ENCODE measurements at places on chromosomes 1 and 21.

GRCh38 chr21:35375115-35375514, 326.0 kb upstream of the RUNX1 start:
- no peak for DNase-seq

DNA sequence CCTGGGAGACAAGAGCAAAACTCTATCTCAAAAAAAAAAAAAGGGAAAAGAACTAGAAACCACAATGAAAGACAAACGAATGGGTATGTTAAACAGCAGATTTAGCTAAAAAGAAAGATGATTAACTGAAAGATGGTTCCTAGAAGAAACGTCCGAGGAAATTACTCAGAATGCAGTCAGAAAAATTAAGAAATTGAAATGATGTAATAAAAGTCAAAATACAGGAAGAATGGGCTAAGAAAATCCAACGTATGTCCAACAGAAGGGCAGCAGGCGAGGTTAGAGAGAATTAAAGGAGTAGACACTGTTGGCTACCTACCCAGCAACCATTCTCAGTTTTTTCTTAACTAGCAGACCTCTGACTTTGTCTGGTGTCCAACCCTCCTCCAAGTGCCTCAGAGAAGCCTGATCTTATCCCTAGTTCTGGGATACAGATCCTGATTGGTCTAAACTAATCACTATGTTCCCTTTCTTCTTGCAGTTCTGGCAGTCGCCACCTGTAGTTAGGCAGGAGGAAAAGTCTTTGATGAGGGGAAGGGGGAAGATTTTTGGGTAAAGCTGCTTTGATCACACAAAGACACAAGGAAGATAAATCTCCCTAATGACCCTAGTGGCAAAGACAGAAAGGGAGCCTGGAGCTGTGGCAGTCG, 25.7 kb downstream of the GPR161 start:
- no peak for DNase-seq

DNA sequence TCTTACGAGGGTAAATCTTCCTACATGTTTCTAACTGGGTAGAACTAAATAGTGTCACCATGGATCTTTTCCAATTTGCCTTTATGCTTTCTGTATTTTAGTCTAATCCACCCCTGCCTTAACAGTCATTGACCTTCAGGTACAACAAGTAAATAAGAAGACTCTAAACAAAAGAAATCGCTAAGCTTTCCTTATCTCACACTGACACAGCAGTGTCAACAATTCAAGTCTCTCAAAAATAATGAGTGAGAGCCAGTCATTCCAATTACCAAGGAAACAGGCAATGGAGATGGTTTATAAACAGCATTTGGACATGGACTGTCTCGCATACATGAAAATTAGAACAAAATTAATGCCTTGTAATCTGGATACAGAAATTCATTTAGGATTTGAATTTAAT, 365.8 kb downstream of the VAV3 start:
- no peak for DNase-seq

DNA sequence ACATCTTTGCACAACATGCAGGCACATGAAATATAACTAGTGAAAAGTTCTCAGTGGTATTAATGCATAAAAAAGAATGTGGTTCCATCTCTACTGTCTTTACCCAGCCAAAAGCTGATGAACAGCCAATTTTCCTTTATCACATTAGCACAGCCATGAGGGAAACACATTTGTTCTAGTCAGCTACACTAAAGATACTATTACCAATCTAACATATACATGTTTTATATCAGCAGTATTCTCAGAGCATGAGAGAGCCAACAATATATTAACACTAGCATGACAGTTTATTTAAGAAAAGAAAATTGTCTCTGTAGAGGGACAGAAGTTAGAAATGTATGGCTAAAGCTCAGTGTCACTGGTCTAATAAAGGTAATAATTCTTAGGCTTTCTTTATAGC, 56.3 kb downstream of the USH2A start:
- DNase-seq, result no peak

DNA sequence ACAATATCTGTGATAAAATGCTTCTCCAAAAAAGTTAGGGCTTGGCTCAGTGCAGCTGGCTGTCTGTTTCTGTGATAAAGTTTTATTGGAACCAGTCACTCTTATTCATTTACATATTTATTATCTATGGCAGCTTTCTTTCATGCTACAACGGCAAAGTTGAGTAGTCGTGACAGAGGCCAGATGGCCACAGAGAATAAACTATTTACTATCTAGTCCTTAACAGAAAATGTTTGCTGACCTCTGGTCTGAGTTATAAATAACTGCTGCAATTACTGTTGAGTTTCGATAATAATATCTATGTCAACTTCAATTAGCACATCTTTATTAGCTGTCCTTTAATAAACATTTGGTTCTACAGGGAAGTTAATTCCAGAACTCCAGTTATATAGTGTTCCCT, 180.2 kb upstream of the RUNX1 start:
- DNase-seq, result no peak

- DNase-seq, result no peak
Observed at GRCh38 chr1:105585791-105586190, 1470.7 kb upstream of the PRMT6 start.
